ENCODE measurements at places on chromosomes 1 and 21.

GRCh38 chr1:23184212-23184934 is 15.7 kb upstream of the LUZP1 start:
- DNase-seq = no peak

DNA sequence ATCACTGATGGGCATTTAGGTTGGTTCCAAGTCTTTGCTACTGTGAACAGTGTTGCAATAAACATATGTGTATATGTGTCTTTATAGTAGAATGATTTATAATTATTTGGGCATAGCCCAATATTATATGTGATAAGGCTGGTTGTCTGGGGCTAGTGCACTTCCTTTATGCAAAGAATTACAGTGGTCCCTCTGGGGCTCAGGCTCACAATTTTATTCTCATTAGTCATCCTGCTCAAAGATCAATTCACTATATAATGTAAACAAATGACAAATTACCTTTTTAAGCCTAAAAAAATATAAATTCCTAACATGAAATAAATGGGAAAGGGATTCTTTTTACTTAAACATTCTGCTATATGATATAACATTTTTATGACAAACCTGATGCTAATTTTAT is 5.0 kb downstream of the PLPPR4 start:
- no peak for DNase-seq

DNA sequence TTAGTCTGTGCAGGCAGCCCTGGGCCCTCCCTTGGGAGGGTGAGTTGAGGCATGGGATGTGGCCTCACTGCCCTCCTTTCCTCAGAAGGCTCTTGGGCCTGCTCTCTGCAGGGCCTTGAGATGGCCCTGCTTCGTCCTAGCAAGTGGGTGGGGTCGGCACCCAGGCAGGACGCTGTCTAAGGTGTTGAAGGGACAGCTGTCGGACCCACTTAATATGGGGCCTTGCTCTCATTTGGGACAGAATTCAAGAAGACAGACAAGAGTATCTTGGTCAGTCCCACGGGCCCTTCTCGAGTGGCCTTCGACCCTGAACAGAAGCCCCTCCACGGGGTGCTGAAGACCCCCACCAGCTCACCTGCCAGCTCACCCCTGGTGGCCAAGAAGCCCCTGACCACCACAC is 26.0 kb upstream of the PDXK start:
- no peak for DNase-seq

GRCh38 chr1:71166178-71167173 is 85.6 kb upstream of the ZRANB2 start:
- DNase-seq = no peak

- DNase-seq = no peak
Observed at GRCh38 chr1:245444945-245445344, 290.2 kb downstream of the KIF26B start.

GRCh38 chr1:39952359-39953110 is 2.4 kb upstream of the MFSD2A start:
- no peak for DNase-seq

DNA sequence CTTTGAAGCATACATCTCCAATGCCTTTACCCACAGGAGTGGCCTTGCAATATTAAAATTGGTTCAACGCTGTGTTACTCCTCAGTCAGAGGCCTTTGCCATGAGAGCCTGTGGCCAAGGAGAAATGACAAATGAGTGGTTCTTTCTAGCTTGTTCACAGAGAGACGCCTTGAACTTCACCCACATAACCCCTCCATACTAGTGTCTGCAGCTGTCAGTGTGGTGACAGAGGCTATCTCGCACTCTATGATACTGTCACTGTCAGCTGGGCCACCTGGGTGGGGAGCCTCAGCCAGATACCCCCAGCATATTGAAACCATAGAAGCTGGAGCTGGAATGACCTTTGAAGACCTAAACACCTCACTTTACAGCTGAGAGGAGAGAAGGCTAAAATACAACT is 57.4 kb upstream of the LBR start:
- DNase-seq = no peak

- DNase-seq = peak; percentile 57
Observed at GRCh38 chr1:2585318-2586092, 1.1 kb upstream of the PRXL2B start.

DNA sequence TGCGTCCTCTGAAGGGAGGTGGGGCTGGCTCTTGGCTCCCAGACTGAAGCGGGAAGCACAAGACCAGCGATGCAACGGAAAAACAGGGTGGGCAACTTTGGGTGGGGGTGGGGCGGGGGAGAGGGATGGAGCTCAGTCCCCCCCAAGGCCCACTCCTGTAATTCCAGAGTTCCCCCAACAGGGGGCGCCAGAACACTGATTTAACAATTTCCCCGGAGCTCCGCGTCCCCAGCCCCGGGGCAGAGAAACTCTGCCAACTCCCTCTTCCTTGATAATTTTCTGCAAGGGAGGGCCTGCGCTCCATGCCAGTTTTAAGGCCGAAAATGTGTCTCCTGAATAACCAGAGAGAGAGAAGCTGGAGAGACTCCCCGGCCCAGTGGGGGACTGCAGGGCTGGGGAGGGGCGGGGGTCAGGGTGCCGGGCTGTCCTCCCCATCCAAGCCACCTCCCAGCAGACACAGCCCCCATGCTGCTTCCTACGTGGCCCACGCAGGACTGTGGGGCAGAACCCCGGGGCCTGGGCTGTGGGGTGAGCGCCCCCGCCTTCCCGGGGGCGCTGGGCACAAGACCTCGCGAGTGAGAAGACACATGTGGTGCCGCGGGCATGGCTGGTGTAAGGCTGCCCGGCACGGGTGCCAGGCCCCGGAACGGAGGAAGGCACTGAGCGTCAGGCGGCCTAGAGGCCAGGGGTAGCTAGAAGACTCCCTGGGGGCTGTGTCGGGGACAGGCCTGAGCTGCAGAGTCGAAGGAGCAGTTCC is 51.4 kb downstream of the KIF21B start:
- DNase-seq = peak; percentile 36

DNA sequence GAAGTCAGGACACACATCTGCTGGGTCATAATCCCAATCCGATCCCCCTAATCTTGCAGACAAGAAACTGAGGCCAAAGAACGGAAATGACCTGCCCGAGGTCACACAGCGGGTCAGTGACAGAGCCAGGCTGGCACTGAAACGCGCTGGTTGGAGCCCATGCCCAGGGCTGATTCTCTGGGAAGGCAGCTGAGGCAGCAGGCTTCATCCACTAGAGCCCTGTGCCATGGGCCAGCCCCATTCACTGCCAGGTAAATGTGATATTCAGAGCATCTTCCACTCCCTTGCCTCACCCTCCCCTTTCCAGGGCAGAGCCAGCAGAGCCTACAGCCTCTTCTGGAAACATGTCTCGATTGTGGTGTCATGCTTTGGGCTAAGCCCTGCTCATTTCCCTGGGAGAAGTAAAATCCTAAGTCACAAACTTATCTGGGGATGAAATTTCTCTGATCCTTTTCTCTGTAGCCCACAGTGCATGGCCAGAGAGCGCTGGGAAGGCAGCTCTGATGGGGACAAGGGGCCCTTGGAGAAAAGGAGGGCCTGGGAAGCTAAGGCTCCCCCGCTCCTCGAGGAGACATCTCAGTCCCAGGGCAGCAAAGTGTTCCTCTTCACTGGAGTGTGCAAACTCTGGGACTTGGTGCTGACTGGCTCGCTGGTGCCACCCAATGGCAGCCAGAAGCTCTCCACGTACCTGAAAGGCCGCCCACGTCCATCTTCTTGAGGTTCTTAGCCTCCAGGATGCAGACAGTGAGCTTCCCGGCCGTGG is 110.4 kb downstream of the SYT2 start:
- no peak for DNase-seq

- no peak for DNase-seq
Observed at GRCh38 chr1:56569661-56570060, 9.7 kb downstream of the PLPP3 start.

GRCh38 chr1:11796036-11796828 is 9.5 kb downstream of the MTHFR start:
- no peak for DNase-seq

- DNase-seq = no peak
Observed at GRCh38 chr1:222167111-222167510, 380.8 kb downstream of the HHIPL2 start.

- DNase-seq = no peak
Observed at GRCh38 chr1:236381565-236382158, 12.4 kb upstream of the EDARADD start.

DNA sequence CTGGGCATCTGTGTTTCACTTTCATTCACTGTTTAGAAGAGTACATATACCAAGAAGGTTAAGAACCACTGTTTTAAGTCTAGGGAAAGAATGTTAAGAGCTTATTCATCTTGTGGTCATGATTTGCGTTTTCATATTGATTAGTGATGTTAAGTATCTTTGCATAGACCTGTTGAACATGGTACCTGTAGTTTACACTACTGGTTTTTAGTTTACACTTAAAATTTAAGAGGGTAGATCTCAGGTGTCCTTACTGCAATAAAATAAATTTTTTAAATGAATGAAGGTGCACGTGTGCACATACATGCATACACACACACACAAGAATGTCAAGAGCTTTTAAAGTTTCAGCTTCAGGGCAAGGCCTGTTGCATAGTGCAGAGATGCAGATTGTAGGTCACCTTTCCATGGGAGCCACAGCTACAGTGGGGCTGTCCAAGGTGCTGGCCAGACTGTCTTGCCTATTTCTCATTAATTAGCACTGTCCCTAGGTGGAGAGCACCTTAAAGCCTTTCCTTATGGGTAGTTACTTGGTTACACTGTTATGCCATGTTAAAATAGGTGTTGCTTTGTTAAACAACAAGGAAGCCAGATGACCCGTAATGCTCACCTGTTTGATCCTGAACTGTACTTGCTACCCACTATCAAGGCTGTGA is 543.0 kb upstream of the DAB1 start:
- no peak for DNase-seq

DNA sequence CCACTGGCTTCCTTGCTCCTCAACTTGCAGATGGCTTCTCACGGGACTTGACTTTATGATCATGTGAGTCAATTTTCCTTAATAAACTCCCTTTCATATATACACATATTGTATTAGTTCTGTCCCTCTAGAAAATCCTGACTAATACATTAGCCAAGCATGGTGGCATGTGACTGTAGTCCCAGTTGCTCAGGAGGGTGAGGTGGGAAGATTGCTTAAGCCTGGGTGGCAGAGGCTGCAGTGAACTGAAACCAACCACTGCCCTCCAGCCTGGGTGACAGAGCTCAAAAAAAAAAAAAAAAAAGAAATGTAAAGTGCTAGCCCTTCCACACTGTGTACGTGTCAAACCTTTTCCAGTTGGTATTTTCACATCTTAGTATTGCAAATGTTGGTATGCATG is 857.0 kb downstream of the LTN1 start:
- no peak for DNase-seq

DNA sequence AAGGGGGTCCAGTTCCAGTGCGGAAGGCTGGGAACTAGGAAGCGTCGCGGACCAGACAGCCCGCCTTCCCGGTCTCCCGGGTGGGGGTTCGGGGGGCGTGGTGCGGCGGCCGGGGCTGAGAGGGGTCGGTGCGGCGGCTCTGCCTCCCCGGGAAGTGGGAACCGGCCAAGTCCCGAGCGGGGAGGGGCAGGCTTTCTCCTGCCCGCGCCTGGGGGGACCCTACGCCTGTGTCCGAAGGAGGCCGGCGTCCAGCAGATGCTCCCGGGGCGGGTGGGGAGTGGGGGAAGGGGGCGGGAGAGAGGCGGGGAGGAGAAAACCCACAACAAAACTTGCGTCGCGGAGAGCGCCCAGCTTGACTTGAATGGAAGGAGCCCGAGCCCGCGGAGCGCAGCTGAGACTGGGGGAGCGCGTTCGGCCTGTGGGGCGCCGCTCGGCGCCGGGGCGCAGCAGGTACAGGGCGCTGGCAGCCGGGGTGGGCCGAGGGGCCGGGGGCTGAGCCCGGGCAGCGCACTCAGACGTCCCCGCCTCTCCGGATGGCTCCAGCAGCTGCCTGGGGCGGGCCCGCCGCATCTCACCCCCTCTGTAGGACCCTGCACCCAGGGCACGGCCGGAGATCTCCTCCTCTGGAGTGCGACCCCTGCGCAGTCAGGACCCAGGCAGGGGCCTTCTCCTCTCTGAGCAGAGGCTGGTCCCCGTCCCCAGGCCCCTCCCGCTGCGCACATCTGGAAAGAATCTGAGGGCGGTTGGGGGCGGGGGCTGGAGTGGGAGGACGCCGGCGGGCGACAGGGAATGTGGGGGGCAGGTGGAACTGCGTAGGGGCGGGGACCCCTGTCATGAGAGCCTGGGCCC is at the start of gene PODN:
Gene PODN (plus strand): TSS at position 355 of the 849 bp plus-strand sequence. CDS start 7,643 bp downstream, outside the sequence.
- no peak for DNase-seq

- no peak for DNase-seq
Observed at GRCh38 chr1:67893126-67893495, 59.8 kb upstream of the GNG12 start.

- no peak for DNase-seq
Observed at GRCh38 chr1:1908506-1908791, 6.6 kb upstream of the CALML6 start.

DNA sequence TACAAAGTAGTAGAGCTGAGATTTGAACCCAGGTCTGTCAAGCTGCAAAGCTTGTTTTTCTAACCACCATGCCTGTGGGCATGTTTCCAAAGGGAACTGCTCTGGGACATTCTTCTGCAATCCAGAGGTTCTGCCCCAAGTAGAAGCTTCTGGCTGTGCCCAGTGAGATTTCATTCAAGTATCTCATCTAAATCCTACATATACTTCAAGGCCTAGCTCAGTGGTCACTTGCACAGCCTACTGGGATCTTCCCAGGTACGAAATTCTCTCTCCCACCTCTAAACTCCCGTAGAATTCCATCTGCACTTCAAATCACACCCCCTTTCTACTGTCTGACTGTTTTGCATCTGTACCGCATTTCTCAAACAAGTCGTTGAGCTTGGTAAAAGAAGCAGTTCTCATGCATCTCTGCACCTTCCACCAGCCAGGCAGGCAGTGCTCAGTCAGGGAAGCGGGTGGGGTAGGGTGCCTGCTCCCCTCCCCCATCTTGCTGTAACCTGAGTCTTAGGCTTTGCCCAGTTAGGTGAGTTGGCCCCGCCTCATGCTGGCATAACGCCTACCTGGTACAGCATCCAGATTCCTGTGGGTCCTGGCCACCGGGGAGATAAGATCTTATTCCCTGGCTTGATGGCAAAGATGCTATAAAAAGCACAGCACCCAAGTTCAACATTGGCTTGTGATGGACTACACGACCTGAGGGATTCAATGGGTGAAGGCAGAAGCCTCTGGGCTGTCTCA is 13.5 kb downstream of the SLC9A1 start:
- DNase-seq = no peak

DNA sequence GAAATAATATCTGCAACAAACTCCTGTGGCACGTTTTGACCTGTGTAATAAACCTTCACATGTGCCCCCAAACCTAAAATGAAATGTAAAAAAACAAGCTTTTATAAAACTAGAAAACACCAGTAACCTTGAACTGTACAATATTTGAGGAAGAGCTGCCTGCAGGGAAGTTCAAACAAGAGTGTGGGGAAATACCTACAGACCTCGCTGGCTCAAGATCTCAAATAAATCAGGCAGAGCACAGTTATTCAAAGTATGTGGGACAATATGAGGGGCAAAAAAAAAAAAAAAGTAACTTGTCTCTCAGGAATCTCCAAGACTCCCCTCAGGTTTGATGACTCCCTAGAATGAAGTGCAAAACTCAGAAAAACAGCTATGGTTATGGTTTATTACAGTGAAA is 37.9 kb upstream of the PPIH start:
- no peak for DNase-seq

- no peak for DNase-seq
Observed at GRCh38 chr1:171432473-171432872, 52.9 kb upstream of the PRRC2C start.
